Effector CD8-positive, alpha-beta T cell (primary cell): ENCODE measurements at places on chromosomes 4 and X.

DNA sequence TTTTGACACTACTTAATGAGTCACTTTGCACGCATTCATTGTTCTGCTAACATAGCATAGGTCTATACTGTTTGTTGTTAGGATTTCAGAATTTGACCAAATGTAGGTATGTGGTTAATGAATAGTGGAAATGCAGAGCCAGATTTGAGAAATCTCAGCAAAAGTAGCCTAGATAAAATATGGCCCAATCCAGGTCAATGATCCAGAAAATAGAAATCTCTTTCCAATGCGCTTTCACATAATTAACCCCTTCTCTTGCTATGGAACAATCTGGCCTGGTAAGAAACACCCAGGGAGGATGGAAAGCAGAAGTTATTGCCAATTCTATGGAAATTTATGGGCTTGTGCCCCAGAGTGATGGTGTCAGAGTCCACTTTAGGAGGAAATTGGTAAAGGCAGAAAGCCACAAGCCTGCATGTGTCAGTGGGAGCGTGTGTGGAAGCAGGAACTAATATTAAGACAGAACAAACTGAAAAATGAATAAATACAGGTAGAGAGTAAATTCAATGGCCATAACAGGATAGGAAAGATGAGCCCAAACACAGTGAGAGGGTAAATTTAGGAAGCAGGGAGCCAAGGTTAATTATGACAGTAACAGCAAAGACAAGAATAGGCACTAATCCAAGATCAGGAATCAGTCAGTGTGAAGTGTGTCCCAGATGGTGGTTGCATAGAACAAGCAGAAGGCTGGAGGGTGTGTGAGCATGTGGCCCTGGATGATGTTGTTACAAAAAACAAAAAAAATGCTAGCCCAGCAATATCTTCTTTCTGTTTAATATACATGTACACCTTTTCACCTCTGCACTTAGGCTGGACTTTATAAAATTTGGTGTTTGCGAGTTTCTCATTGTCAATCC is 102.9 kb downstream of the SYTL5 start:
- no peak for DNase-seq

GRCh38 chrX:96027407-96027806 is 657.2 kb upstream of the DIAPH2 start:
- DNase-seq: no peak

DNA sequence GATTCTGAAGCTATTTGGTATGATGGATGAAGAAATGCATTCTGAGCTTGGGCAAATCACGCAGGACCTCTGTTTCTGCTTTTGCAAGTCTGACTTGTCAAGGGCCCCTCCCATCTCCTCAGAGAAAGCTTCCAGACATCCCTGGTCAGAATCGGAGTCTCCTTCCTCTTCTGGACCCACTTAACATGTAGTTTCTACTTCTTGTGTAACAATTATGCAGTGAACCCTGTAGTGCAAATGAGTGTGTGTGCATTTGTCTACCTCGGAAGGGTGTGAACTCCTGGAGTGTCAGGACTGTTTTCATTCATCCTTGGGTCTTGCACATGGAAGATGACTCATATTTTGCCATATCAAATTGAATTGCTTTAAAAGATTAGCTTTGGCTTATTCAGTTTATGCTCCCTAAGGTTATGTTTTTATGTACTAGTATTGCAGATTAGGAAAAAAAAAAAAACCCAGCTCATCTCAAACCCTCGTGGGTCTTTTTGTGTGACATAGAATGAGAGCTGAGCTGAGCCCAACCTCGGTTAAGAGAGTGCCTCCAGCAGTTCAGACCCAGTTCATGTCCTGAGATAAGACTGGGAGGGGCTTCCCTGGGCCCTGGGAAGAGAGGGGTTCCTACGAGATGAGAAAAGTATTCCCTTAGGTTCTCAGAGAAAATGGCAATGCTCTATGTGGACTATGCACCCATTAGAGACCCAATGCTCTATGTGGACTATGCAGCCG is 61.1 kb upstream of the RPL34 start:
- no peak for DNase-seq

GRCh38 chr4:19945979-19946380 is 305.7 kb upstream of the SLIT2 start:
- DNase-seq: no peak

GRCh38 chr4:10582059-10582686 is 102.4 kb downstream of the CLNK start:
- DNase-seq: no peak

DNA sequence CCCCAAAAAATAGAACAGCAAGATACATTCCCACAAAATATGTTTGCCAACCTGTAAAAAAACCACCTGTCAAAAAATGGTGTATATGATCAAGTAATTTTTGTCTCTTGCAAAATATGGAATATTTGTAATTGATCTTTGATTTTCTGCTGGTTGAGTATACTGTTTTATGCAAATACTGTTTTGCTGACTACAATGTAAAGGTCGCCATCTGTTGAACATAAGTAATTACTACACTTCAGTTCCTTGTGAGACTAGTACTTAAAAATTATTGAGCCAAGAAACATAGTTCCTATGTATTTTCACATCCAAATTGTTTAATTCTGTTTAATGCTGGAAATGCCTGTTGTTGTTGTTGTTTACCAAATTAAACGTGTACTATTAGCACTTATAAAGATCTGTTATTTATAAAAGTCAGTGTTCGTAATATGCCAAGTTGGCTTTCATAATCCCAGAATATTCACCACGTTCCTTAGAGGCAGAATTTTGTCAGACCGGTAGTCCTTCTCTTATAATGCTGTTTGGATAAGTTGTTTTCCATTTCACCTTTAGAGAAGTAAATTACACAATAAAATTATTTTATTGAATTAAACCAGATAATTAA is 144.2 kb downstream of the PDLIM5 start:
- DNase-seq: no peak

GRCh38 chr4:125497861-125498260 is 183.1 kb downstream of the FAT4 start:
- DNase-seq: no peak

DNA sequence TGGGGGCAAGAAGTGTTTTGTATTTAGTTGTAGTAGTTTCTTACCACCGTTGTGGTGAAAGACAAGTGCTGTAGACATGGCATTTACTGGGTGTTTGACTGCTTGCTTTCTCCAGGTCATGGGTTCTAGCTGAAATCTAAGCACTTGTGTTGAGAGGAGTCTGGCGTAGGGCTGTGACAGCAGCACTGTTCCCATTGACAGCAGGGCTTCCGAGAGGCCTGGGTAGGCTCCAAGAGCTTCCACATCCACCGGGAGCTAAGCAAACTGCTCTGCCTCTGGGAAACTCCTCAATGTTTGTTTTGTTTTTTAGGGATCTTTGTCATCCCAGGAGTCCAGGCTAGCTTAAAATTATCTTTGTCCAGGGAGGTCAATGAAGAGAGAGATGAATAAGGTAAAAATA is 44.3 kb downstream of the BMPR1B start:
- DNase-seq: no peak

DNA sequence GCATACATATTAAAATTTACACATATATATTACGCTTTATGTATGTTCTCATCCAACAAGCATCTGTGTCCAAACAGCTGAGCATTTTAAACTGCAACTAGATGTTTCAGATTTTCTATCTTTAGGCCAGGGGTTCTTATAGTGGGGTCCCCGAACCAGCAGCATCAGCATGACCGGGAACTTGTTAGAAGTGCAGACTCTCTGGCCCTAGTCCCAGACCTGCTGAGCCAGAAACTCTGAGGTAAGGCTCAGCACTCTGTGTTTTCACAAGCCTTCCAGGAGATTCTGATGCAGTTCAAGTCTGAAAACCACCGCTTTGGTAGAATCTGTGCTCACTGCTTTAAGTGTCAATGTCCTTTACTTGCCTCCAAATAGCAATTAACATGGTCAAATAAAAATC is 266.2 kb upstream of the CASK start:
- DNase-seq: no peak

- DNase-seq: no peak
Observed at GRCh38 chr4:112312610-112313239, 15.6 kb downstream of the ALPK1 start.

DNA sequence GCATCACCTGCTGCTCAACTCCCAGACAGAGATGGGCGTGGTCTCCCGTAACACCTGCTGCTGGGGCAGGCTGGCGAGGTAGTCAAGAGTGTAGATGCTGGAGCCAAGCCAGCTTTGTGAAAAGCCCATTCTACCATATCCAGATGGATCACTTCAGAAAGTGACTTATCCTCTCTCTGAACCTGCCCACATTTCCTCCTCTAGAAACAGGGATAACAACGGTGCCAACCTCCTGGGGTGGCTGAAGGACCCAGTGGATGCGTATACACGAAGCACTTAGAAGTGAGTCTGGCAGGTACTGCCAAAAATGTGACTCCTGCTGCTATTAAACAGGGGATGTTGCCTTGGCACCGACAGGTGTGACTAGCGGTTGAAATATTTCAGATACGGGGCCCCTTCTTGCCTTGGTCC is 95.8 kb downstream of the SORBS2 start:
- no peak for DNase-seq

DNA sequence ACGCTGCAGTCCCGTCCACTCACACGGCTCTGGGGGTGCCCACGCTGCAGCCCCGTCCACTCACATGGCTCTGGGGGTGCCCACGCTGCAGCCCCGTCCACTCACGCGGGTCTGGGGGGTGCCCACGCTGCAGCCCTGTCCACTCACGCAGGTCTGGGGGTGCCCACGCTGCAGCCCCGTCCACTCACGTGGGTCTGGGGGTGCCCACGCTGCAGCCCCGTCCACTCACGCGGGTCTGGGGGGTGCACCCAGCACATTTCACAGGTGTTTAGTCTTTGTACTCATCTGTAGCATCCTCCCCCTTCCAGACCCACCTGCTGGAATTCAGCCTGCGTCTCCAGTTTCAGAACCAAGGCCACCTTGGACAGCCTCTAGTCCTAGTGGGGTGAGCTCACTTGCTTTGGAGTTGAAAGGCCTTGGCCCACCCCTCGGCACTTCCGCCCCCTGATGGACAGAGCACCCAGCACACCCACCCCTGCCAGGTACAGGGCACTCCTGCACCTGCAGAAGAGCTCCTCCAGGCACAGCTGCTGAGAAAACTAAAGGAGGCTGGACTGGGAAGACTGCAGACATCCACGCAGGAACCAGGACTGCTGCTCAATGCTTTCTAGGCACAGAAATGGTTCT is 73.0 kb downstream of the ABLIM2 start:
- DNase-seq: no peak

- DNase-seq: no peak
Observed at GRCh38 chrX:153353416-153353815, 19.5 kb downstream of the ZNF275 start.

GRCh38 chr4:52711834-52712250 is 39.4 kb downstream of the ERVMER34-1 start:
- no peak for DNase-seq

- no peak for DNase-seq
Observed at GRCh38 chrX:29903360-29903759, 312.0 kb upstream of the MAGEB2 start.

GRCh38 chr4:8307714-8308113 is 38.2 kb downstream of the HTRA3 start:
- DNase-seq: no peak

- DNase-seq: no peak
Observed at GRCh38 chrX:24692305-24692704, 1.4 kb upstream of the POLA1 start.

DNA sequence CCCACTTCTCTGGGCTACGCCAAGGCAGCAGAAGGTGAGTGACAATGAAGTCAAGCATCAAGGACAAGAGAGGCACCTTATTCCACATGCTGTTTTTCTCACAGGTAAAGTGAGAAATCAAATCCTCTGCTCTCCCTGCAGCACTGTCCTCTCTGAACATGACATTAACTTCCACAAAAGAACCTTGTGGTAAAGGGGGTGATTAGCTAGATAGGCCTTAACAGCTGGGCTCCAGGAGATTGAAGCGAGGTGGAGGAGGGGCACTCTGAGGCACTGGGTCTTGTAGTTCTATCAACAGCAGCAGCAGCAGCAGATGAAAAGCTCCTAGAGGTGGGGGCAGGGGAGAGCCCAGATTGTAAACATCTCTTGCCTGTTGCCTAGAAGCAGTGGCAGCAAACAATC is 96.8 kb upstream of the CXXC4 start:
- DNase-seq: no peak
